Fibroblast of villous mesenchyme (primary cell): ENCODE measurements at places on chromosomes 5 and 9. TPM values are rescaled to one million over a fixed set of nuclear protein-coding genes. Genes with fewer than 3 reads are reported as not detected.

Gene HSPB3
- 1.7 and 6.1 TPM in 2 replicates for total RNA-seq

Gene FNIP1
- total RNA-seq: 67.8 and 72.8 TPM in 2 replicates

Gene GDNF
- total RNA-seq: 0.43 and 1.6 TPM in 2 replicates

GRCh38 chr9:130961511-130962300 is 22.7 kb upstream of the FIBCD1 start:
- no peak for DNase-seq

- no peak for DNase-seq
Observed at GRCh38 chr5:96175090-96175489, 213.4 kb upstream of the ELL2 start.

GRCh38 chr9:84671586-84672521 is 2.3 kb downstream of the NTRK2 start:
- no peak for DNase-seq

DNA sequence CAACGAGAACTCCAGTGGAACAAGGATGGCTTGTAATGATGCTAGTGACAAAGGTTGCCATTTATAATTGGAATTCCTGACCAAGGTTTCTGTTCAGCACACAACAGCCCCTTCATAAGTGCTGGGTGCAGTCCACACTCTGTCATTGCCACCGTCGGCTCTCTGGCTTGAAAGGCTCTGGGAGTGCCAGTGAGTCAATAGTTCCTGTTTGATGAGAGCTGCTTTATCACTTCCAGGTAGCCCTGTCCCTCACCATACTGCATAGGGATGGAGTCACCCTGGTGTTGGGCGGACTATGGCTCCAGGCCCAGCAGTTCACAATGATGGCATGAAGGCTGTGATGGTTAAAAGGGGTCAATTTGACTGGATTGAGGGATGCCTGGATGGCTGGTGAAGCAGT is 34.6 kb upstream of the SEMA4D start:
- no peak for DNase-seq

DNA sequence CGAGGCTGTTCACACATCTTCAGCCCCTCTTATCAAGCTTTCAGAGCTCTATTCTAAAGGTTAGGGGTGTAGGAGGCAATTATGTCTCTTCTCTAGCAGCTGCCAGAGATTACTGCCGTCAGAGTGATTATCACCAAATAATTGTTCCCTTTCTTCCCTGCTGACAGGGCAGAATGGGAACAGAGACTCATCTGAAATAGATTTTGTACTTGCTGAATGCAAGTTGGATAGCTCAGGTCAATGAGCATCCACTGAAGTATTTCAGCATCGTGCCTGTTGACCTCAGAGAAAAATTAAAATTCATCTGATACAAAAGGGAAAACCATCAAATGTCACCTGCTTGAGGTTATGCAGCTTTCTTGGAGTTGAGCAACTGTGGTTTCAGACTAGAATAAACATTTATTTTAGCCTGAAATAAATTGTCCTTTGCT is 213.7 kb upstream of the MAP3K1 start:
- DNase-seq: peak; percentile 61

DNA sequence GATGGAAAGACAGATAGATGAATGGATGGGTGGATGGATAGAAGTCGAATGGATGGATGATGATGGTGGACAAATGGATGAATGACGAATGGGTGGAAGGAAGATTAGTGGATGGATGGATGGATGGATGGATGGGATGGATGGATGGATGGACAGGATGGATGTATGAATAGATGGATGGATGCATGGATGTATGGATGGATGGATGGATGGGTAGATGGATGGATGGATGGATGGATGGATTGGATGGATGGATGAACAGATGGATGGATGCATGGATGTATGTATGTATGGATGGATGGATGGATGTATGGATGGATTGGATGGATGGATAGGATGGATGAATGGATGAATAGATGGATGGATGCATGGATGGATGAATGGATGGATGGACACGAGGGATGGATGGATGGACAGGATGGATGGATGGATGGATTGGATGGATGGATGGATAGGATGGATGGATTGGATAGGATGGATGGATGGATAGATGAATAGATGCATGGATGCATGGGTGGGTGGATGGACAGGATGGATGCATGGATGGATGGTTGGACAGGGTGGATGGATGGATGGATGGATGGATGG is 52.4 kb downstream of the DUSP1 start:
- DNase-seq: no peak
